Stimulated activated CD8-positive, alpha-beta memory T cell treated with anti-CD3 and anti-CD28 coated beads, Interleukin-7, amount 100 ng/mL, for 1 hour (primary cell): ENCODE measurements at places on chromosomes 13 and 19.

DNA sequence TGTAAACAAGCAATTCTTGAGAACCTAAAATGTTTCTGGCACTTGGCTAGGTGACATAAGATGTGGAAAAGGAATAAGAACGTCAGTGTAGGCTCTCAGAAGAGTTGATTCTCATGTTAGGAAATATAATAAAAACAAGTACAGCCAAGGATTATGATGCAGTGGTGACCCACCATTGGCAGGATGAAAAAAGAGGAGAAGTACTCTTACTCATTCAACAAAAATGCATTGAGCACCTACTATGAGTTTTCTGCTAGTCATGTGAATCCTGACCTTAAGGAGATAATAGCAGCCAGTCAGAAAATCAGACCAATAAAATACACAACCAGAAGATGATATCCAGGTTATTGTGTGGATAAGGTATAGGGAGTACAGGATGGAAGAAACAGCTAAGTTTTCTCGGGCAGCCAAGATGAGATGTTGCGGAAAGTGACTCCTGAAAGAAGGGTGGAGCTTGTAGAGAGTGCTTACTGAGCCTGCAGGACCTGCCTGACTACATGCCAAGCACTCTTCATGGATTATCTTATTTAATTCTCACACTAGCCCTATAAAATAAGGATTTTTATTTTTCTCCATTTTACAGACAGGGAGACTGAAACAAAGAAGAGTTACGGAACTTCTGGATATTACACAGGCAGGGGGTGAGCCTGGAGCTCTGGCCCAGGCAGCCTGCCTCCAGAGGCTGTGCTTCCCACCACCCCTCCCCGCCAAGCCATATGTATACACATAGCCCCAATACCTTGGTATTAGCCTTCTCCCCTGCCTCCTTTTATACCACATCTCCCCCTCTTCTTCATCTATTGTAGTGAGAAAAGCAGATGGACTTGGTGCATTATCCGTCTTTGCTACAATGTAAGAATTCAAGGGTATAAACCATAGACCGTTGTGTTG, 58.0 kb downstream of the TGDS start:
- DNase-seq = no peak

- no peak for DNase-seq
Observed at GRCh38 chr19:33960566-33960965, 163.9 kb downstream of the KCTD15 start.

DNA sequence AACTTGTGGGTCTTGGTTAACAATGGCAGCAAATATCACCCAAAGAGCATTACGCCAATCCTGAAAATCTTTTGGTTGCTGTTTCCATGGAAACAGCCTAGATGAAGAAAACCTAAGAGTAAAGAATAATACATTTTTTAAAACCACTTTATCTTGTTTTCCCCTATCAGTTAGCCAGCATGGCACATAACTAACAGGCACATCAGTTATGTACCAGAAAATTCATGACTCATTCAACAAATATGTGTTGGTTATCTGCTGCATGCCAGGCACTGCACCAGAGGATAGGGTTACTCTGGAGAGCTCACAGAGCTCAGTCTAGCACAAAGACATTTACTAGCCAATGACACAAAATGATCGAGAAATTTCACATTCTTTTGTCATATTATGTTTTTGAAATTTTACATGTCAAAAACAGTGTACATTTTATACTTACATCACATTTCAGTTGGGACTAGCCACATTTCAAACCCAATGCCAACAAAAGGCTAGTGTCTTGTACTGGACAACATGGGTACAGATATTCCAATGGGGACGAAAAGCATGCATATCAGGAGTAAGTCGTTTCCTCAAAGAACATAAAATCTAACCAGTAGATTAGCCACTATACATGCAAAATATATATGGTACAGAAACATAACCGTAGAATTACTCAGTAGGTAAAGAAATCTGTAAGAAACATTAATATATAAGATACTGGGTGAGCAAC, 20.3 kb downstream of the LNX2 start:
- no peak for DNase-seq

GRCh38 chr19:45560686-45561085, 23.9 kb downstream of the OPA3 start:
- no peak for DNase-seq

DNA sequence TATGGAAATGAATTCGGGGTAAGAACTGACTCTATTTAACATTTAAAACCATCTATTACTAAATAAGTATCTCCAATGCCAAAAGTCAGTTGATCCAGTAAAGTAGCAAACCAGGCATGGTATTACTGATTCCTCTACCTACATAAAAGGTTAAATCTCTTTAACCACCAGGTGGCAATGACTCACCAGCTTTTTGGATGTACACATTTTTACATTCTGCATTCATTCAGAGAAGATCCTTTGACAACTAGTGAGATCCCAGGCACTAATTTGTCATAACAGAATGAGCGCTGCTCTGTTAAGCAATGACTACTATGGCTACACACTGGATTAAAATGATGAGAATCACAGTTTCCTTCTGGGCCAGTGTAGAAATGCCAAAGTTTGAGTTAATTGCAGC, 329.8 kb upstream of the GPC6 start:
- no peak for DNase-seq

GRCh38 chr19:2375353-2376121, 15.5 kb downstream of the TMPRSS9 start:
- no peak for DNase-seq

GRCh38 chr19:30518965-30519606, 146.9 kb downstream of the ZNF536 start:
- DNase-seq = no peak

DNA sequence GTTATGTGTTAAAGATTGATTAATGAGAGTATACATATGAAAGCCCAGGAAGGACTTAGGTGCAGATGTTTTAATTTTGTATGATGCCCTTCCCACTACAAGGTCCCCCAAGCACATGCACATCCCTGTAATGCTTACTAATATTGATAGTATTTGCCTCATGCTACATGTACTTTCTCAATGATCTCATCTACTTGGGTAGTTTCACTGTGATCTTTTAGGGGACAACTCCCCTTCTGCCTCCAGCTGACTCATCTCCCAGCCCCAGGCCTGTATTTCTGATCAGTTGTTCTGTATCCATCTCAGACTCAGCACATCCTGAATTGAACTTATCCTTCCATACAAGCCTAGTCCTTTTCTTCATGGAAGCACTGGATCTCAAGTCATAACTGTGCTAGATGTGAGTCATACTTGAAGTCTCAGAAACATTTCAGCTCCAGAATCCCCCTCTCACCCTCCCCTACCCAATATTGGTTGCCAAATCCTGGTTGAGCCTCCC, 49.4 kb upstream of the INTS6 start:
- no peak for DNase-seq

DNA sequence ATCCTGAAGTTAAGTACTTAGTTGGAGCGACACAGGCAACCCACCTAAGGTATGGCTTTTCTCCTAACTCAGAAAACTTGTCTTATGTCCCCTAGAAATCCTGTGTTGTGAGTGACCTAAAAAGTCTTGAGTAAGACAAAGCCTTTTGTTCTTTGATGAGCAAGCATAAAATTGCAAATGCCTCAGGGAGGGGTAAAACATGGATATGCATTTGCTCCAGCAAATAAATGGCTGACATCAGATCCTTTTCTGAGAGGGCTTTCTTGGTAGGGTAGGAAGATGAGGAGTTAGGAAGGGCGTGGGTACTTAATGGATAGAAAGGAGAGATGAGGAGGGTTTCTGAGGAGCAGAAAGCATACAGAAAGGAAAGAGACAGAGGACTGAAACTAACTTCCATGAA, 163.7 kb downstream of the IER2 start:
- no peak for DNase-seq

- DNase-seq = no peak
Observed at GRCh38 chr13:51041710-51042109, 69.4 kb downstream of the C13orf42 start.

GRCh38 chr13:42116225-42116624, 67.8 kb downstream of the DGKH start:
- DNase-seq = no peak

GRCh38 chr13:26460648-26461047, 96.8 kb upstream of the WASF3 start:
- DNase-seq = no peak

DNA sequence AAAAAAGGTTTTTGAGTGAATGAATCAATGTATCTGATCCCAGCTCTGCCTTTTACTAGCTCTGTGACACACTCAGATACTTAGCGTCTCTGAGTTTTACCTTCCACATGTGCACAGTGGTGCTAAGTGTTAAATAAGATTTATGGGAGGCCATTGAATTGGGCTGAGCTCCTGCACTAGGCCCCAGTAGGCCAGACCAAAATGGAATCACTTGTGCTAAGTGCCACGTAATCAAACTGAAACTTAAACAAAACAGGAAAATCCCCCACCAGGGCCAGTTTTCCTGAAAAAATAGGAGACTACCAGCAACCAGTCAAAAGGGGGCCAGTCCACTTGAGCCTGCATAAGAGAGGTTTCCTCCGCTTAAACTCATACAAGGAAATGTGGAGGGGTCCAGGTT, 40.9 kb downstream of the GJA3 start:
- DNase-seq = no peak

- DNase-seq = no peak
Observed at GRCh38 chr19:38744874-38745273, 600 bp upstream of the CAPN12 start.
